Aortic smooth muscle cell (primary cell): ENCODE measurements at places on chromosomes 16 and 17. TPM values are rescaled to one million over a fixed set of nuclear protein-coding genes. Genes with fewer than 3 reads are reported as not detected.

The KRTAP9-4 gene
- not detected in 2 replicates for total RNA-seq

The ALOX12 gene
- not detected in 2 replicates for total RNA-seq

The SLC35G6 gene
- not detected in 2 replicates for total RNA-seq

The HOXB1 gene
- not detected in 2 replicates for total RNA-seq

The RHBDF1 gene
- 112 and 122 TPM in 2 replicates for total RNA-seq

The GINS3 gene
- total RNA-seq = 2.8 and 4.4 TPM in 2 replicates

The KRT9 gene
- total RNA-seq = not detected in 2 replicates

The VASN gene
- 88.0 and 101 TPM in 2 replicates for total RNA-seq

The CA4 gene
- 0.25 TPM in 1 of 2 replicates, not detected in the other for total RNA-seq

The TSNAXIP1 gene
- total RNA-seq = 0.99 and 1.1 TPM in 2 replicates

The GLIS2 gene
- 2.6 and 4.1 TPM in 2 replicates for total RNA-seq

The RDM1 gene
- 0.92 and 0.99 TPM in 2 replicates for total RNA-seq

The LGALS9B gene
- not detected in 2 replicates for total RNA-seq

The C1QTNF8 gene
- 0.06 and 0.13 TPM in 2 replicates for total RNA-seq

The HOXB9 gene
- total RNA-seq = not detected in 2 replicates

The HS3ST2 gene
- not detected in 2 replicates for total RNA-seq

The EPOP gene
- 0.26 and 0.37 TPM in 2 replicates for total RNA-seq

The TP53TG3C gene
- total RNA-seq = not detected in 2 replicates

The KRT40 gene
- total RNA-seq = not detected in 2 replicates

The CCL5 gene
- total RNA-seq = 0.13 TPM in 1 of 2 replicates, not detected in the other

The SLC4A1 gene
- total RNA-seq = not detected in 2 replicates
